ENCODE measurements at places on chromosomes 7 and 10.

DNA sequence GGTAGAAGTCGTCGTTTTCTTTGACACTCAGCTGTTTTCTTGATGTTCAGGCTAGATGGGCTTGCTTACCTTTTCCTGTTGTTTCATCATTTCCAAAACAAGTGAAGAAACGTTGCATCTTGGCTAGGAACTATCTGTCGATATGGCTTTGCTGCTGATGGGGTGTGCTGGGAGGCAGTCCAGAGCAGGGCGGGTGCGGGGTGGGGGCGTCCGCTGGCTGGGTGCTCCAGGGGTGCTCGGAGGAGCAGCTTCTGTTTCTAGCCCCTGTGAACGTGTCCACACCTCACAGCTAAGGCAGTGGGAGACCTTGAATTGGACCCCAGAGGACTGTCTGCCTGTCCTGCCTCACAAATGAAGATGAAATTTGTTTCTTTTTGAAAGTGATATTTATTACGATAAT, 7.6 kb upstream of the SUN1 start:
- DNase-seq = no peak

DNA sequence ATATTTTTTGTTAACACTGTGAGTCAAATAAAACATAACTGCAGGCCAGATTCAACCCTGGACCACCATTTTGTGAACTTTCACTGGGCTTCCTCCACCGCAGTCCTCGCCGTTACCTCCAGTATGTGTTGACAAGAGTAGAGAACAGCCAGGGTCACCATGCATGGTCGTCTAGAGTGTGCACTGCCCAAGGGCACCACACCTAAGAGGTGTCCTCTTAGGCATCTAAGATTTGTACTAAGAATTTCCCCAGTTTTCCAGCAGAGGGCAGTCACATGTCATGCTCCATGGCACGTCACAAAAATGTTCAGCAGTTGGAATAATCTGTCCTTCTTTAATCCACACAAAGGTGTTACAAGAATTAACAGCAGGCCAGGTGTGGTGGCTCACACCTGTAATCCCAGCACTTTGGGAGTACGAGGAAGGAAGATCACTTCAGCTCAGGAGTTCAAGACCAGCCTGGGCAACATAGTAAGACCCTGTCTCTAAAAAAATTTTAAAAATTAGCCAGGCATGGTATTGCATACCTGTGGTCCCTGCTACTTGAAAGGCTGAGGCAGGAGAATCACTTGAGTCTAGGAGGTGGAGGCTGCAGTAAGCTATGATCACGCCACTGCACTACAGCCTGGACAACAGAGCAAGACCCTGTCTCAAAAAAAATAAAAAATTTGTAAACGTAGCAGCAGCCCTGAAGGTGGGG, 71.2 kb upstream of the FOXK1 start:
- peak; percentile 77 for DNase-seq

- DNase-seq = no peak
Observed at GRCh38 chr10:88077977-88078376, 214.6 kb downstream of the PTEN start.

DNA sequence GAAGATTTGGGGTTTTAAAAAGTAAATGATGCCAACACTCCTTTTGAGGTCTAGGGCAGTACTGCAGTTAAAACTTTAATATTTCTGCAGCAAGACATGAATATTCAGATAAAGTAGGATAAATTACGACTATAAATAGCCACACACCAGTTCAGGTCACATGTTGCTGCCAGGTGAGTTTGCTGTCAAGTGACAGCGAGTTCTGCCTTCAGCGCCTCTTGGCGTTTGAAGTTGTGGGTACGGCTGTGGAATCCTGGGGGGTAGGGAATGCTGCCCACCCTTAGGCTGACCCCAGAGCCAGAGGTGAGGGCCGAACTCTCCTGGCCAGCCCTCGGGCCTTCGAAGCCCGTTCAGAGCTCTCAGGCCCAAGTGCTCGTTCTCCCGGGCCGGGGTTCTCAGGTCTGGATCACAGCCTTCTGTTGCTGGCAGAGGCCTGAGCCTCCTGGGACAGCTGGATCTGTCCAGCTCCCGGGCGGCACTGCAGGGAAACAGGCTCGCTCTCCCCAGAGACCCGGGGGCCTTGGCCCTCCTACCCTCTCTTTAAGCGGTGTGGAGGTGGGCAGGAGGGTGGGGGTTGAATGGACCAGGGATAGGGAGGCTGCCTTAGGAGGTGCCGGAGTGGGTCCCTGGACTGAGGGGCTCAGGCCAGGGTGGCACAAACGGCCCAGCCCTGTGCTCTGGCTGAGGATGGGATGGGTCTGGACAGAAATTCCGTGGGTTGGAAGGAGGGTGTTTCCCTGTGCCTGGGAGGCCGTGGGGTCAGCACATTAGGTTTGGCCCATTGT, 5.4 kb downstream of the BRI3 start:
- no peak for DNase-seq

DNA sequence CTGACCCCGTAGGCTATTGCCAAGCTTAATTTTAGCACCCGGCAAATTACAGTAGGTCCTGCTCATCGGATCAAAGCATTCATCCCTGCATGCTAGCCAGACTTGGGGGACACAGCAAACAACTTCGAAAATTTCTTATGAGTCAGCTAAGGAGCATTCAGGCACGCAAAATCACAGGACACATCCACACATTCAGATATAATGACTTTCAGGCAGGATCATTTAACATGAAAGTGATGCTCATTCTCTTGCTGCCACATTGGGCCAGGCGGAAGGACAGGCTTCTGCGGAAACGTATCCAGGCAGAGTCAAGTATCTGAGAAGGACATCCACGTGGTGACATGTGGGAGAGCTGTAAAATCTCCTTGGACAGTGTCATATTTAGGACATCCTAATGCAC, 474.0 kb upstream of the NRP1 start:
- DNase-seq = no peak

DNA sequence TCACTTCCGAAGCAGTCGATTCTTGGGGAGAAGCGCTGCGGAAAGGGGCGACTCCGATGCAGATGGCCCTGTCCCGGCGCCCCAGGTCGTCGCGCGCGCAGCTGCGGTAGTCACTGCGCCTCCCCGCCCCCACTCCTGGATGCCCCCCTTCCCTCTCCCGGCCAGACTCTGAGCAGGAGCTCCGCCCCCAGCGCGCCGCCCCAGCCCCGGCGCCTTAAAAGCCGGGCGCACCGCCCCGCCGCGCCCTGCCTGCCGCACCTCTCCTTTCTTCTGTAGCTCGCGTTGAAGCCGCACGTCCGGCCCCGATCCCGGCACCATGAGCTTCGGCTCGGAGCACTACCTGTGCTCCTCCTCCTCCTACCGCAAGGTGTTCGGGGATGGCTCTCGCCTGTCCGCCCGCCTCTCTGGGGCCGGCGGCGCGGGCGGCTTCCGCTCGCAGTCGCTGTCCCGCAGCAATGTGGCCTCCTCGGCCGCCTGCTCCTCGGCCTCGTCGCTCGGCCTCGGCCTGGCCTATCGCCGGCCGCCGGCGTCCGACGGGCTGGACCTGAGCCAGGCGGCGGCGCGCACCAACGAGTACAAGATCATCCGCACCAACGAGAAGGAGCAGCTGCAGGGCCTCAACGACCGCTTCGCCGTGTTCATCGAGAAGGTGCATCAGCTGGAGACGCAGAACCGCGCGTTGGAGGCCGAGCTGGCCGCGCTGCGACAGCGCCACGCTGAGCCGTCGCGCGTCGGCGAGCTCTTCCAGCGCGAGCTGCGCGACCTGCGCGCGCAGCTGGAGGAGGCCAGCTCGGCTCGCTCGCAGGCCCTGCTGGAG, at the start of gene INA:
TSS of gene INA (plus strand) at position 243 of the 817 bp plus-strand sequence. CDS start at position 317, 74 bp downstream.
- DNase-seq = peak; percentile 64

DNA sequence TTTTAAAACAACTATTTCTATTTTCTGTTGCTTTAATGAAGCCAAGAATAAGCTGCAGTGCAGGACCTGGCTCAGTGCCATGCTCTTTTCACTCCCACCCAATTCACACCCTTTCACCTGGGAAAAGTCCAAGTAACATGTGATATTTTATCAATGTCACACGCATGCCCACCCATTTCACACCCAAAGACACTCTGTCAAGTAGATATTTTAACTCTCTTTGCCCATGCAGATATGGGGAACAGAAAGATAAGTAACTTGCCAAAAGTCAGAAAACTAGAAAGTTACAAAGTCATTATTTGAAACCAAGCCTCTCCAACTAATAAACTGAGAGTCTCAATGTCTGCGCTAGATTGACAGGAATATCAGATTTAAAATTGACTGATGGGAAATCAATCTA, 706.7 kb upstream of the PHF14 start:
- no peak for DNase-seq

DNA sequence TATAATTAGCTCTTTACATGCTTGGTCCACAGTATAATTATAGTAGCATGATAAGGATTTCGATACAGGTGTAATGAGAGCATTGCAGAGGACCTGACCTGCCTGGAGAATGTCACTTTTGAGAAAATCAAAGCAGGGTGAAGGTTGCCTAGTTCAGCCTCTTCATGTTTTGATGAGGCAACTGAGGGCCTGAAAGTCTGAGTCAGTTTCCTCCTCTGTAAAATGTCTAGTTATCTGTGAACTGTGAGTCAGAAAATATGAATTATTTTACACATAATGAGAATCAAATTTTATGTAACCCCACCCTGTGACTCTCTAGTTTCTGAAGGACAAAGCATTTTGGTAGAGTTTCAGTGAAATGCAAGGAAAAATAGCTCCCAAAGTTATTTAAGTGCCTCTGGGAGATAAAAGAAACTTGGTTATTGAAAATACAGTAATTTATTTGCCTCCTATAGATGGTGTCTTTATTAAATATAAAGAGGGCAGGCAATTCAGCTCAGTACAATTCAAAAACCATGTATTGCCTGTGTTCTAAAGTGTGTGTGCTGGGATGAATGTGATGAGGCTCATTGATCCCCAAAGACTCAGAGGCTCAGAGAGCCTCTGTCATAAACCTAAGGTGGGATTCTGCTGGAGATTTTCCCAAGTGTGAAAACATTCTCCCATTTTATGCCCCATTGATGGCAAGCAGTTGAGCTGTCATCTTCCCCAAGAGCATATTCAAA, 37.3 kb upstream of the SAMD9L start:
- no peak for DNase-seq

DNA sequence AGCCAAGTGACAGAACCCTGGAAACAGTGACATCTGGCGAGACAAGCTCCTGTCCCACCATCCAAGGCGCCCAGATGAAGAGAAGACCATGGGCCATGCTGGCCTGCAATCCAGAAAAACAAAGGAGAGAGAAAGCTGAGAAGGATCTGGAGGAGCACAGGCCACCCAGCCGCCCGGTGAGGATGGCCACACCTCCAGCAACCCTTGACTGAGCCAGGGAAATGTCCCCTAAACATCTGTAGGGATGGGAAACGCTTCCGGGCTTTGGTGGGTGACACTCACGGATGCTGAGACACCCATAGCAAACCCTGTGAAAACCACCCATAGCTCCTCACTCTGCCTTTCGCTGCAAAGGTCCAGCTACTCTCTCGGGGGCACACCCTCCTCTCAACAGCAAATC, 32.0 kb downstream of the TCERG1L start:
- peak; percentile 10 for DNase-seq

- DNase-seq = no peak
Observed at GRCh38 chr7:106545275-106545674, 115.7 kb downstream of the CCDC71L start.

DNA sequence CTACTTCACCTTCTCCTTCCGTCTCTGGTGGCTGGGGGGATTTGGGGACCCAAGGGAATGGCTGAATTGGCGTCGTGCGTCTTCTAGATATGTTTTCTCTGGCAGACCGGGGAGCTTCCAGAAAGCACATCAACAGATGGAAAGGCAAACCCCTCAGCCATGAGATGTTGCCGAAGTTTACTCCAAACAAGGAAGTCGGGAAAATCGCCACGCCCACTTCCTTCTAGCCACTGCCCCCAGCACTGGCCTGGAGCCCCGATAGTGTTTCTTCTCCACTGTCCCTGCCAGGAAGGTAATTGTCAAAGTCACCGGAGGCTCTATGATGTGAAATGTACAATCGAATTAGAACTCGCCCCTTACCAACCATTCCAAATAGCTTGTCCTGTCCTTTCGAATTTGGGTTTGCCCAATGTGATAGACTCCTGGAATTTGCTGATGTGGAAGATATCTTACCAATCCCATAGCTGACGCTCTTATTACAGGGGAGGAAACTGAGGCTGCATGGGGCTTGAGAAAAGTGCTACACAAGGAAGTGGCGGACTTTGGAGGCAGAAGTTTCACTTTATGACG, 191.0 kb downstream of the LSM5 start:
- no peak for DNase-seq

DNA sequence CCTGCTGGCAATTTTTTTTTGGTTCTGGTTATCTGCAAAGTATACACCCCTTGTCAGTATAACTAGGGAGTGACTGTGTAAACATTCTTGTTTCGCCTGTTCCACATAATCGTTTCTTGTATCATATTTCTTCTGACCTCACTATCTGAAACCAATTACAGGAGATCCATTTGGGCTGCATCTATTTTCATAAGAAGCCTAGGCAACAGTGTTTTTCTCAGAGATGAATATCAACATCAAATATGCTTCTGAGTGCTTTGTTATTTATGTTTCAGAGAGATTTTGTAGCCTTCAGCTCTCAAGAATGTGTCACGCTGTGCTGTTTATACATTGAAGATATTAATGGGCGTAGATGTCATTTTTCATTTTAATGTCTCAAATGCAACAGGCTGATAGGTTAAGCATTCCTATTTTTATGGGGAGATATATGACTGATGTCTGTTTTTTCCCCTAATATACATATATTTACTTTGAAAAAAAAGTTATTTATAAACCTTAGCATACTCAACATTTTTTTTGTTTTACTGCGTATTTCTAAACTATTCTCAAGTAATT, 115.5 kb downstream of the FOXP2 start:
- DNase-seq = no peak

- DNase-seq = no peak
Observed at GRCh38 chr7:150780292-150780691, 19.9 kb downstream of the TMEM176B start.

DNA sequence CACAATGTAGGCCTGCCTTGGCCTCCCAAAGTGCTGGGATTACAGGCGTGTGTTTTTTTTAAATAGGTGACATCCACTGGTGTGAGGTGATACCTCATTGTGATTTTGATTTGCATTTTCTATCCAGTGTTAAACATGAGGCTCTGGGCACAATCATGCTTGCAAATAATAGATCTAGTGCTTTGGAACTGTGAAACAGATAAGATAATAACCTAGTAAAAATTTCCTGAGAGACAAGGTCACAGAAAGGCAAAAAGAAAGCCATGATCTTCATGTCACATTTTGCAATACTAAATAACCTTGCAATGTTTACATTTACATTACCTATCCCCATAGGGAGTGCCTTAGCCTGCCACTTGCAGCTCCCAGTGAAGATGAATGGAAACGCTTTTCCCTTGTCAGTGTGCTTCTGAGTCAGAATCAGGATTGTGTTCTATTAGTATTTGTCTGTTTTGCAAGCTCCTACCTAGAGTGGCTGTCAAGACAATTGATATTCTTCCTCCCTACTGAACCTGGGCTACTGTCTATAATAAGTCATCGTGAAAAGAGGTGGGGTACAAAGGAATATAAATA, 256.5 kb downstream of the PHTF2 start:
- DNase-seq = no peak

- no peak for DNase-seq
Observed at GRCh38 chr7:138032770-138033169, 30.9 kb upstream of the CREB3L2 start.

- DNase-seq = no peak
Observed at GRCh38 chr10:79582096-79582495, 21.9 kb upstream of the SFTPA2 start.

- no peak for DNase-seq
Observed at GRCh38 chr10:97687785-97688781, 1.0 kb upstream of the AVPI1 start.

Data from GM10248 (cell line).